ENCODE measurements at places on chromosomes 11 and 22.

DNA sequence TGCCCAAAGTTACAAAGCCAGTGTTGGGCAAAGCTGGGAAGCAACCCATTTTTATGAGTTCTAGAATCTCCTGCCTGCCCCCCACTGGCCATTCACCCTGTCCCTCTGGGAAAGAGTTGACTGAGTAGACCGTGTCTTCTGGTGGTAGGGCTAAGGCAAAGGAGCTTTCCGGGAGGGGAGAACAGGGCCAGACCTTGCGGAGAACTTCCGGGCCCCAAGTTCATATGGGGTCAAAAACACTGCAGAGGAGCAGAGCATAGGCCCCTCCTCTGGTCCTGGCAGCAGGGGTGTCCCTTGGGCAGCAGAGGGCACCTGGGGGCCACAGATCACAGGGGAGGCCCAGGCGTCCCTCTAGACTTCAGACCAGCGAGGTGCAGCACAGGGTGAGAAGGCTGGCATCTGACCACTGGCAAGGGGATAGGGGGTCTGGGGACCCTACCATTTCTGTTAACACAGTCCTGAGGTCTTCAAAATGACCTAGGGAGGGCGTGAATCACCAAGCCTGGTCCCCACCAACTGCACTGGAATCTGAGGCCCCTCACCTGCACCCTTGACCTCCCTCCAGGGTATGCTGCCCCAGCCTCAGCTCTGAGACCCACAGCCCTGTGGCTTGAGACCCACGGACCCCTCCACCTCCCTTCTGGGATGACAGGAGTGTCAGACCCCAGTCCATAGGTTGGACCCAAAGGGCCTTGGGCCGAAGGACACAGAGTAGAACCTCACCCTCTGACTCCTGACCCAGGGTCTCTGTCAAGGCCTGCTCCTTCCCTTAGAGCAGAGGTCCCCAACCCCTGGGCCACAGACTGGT lies 1.3 kb upstream of the ARAP1 start:
- no peak for DNase-seq

DNA sequence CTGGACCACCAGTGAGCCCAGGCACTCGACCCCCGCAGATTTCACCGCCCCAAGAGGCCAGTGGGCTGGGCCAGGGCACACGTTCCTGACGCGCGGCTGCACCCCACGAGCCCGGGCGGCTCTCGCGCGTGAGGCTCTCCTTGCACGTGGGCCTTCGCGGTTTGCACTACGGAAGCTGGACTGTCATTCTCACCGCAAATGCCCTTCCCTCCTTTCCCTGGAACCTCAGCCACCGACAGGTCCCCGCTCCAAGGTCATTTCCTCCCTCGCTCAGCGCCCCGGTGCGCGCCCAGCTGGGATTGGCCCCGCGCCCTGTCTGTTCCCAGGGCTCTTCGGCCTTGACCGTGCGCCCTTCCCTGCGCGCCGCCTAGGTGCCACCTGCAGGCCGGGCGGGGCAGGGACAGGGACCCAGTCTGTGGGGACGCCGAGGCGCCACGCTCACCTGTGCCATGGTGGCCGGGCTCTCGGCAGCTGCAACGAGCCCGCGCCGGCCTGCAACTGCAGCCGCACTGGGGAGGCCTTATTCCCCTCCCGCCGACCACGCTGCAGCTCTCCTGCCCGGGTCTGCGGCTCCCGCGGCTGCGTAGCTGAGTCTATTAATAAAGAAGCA lies 2.1 kb upstream of the CPT1A start:
- peak; percentile 33 for DNase-seq

- DNase-seq, result no peak
Measured at GRCh38 chr11:11622772-11623171, 967 bp upstream of the GALNT18 start.

GRCh38 chr11:9568854-9569587 lies 4.4 kb upstream of the WEE1 start:
- DNase-seq, result no peak

DNA sequence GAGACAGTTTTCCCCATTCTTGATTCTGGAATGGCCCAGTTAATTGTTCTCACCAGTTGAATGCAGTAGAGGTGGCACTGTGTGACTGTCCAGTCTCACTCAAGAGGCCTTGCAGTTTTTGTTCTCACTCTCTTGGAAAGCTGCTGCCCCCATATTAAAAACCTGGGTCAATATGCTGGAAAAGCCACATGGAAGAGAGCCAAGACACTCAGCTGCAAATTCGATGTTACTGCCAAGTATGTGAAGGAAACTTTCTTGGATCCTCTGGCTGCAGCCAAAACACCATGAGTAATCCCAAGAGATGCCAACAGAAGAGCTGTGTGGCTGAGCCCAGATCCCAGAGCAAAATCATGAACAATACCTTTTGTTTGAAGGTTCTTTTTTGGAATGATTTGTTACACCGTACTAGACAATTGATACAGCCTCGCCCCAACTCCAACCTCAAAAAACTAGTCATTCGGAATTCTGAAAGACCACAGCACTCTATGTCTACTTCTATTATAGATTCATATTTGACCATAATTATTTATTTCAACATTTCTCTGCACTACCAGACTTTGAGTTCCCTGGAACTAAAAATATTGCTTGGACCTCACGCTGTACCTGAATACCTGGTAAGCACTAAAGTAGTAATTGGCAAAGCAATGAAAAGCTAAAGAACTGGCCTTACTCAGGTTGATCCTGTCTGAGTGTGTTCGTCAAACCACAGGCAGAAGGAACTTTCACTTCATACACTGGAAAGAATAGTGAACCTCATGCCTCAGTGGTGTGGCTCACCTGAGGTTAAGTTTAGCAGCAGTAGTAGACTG lies 378.8 kb downstream of the ETS1 start:
- no peak for DNase-seq

DNA sequence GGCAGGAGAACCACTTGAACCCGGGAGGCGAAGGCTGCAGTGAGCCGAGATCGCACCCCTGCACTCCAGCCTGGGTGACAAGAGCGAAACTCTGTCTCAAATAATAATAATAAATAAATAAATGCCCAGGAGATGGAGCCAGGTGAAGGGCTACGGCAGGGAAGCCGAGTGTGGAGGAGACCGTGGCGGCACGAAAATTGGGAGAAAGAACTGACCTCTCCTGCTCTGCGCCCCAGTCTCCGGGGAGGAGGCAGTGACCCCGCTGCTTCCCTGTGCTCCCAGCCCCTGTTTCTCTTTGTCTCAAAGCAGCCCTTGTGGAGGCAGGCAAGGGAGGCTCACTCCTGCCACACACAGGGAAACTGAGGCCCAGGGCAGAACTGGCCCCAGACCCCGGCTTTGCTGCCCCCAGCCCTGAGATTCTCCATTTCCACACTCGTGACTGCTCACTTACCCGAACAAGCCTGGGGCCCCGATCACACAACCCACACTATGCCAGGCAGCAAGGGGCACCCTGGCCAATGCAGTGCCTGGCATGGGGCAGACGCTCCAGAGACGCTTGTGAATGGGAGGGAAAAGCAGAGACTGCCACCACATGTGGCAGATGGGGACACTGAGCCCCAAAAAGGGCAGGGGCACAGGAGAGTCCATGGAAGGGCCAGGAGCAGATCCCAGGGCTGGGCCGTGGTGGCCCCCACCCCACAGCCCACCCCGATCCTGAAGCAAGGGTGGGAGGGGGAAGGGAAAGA lies 80.4 kb upstream of the PRR5 start:
- no peak for DNase-seq

GRCh38 chr11:110919241-110919922 lies 207.1 kb upstream of the ARHGAP20 start:
- DNase-seq, result no peak

GRCh38 chr11:75113030-75113429 lies 16.4 kb upstream of the OR2AT4 start:
- no peak for DNase-seq

DNA sequence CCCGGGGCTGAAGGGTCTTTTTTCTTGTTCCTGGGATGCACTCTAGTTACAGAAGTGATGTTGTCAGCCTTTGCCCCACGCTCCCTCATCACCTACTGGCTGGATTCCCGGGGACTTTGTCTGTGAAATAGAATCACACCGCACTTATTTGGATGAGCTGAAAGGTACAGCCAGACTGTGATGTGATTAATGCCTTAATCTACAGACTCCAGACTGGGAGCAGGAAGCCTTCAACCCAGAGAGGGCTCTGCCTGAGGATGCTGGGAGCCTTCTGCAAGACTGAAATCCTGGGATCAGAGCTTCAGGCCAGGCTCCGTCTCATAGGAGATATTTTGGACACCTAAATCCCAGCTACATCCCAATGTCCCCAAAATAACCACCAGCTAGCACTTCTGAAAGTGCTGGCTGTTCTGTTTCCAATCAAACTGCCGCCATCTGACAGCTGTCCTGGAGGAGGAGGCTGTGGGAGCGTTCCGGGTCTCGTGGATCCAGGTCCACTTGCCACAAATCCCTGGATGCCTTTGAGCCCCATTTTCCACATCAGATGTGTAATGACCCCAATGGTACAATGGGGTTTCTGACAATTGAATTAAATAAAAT lies 688.5 kb downstream of the TBC1D22A start:
- no peak for DNase-seq
